ENCODE measurements at places on chromosomes 13 and 19.

- DNase-seq, result no peak
Measured at GRCh38 chr13:99265821-99266426, 7.7 kb upstream of the GPR18 start.

DNA sequence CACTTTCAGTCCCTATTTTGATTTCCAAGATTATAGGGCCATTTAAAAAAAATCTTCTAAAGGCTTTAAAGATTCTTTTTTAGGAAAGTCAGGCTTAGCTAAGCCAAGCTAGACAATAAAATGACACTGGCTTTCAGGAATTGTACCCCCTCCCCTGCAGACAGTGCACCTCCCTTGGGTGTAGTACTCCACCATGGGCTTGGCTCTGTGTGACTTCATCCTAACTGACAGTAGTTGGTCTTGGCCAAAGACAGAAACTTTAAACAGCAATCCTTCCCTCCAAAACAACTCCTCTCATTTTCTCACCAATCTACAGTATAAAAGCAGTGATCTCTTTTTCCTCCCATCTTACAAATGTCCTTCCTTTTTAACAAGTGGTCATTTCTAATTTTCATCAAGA is 283.0 kb downstream of the DNAJC15 start:
- no peak for DNase-seq

- peak; percentile 27 for DNase-seq
Measured at GRCh38 chr19:919199-920050, 2.3 kb downstream of the KISS1R start.

DNA sequence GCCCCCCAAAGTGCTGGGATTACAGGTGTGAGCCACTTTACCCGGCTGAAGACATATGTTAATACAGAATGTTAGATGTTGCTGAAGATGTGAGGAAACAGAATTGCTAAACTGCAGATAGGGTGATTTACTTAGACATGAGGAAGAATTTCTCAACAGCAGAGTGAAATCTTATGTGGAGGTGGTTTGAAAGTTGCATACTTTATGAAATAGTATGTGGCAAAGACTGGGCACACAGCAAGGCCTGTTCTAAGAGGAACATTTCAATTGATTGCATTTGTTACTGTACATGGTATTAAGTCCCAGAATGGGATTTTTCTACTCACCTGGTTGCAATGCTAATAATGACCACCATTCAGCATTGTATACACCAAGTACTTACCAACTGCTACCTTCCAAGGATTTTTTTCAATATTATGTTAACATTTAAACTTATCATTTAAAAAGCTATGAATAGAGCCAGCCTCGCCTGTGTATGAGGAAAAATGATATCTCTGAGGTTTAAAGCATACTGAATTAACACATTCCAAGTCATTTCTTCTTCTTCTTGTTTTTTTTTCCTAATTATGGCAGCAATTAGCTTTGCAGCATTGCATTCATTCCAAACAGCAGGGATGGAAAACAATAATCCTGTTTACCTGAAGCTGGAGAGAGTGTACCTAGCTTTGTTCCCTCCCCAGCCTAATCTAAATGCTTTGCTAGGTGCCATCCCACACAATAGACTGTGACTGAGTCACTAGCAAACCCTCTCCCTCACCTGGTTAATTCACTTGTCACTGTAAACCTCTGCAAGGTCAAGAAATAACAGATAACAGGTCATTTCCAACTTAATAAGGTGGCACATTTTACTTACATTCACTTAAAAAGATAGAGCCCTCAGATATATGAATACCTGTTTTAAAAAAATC is 19.4 kb upstream of the KLF5 start:
- DNase-seq, result no peak

DNA sequence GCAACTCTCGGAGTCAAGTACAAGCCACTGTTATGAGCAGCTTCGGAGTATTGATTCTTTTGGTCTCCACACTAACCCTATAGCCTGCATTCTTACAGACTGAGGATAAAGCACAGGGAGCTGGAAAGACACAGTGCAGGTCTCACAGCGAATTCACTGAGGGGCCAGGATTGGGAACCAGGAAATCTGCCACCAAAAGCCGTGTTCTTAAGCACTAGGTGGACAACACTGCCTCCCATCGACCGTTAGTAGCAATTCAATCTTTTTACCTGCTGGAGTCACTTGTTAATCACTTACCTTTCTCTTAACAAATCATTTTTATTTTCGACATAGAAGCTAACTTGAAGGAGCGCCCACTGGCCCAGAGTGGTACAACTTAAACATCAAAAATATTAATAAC is 6.3 kb downstream of the PMIS2 start:
- DNase-seq, result peak; percentile 28

GRCh38 chr19:17005000-17005399 is 21.6 kb downstream of the CPAMD8 start:
- no peak for DNase-seq

GRCh38 chr19:8505680-8506401 is 3.4 kb upstream of the PRAM1 start:
- peak; percentile 77 for DNase-seq

DNA sequence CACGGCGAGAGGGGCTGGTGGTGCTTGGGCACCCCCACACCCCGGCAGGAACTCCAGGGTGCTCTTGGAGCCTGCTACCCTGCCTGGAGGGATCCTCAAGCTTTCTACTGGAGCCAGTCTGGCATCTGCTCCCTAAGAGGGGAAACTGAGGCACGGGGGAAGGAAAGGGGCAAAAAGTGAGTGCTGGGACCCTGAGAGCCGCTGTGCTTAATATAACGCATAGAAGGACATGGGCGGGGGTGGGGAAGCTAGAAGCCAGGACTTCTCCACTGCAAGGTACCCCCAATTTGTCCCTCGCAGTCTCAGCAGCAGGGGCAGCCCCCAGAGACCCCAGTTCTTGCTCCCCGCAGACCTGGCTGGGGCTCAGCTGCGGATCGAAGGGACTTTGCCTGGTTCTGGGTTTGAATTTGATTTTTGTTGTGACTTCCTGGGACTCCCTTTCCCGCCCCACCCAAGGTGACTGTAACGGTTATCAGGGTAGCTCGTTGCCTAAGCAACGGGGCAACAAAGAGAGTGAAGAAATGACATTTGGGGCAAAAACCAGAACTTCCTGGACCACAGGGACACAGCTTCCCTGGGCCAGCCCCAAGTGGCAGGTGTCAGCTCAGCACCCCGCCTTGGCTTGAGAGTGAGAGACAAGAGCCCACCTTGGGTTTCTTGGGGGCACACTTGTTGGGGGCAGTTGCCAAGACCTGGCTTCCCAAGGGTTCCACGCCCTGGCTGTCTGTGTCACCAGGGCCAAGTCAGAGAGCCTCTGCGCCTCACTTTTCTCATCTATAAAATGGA is 638 bp downstream of the ADGRE5 start:
- peak; percentile 73 for DNase-seq

DNA sequence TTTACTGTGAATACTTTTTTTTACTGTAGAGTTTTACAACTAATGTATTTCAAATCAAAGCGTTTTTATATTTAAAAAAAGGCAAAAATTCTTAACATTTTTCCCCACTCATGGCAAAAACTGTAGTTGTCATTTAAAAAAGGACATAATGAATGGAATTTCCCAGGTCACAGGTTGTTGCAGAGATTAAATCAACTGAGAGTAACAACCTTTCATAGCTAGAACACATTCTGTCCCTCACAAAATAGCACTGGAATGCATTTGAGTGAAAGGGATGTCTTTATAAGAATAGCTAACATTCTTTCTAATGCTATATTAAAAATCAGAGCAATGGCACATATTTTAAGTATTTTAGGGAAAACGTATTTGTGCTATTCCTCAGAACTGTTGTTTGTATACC is 1393.3 kb upstream of the ATXN8OS start:
- DNase-seq, result no peak

GRCh38 chr13:94799299-94799698 is 87.0 kb upstream of the SOX21 start:
- DNase-seq, result no peak

DNA sequence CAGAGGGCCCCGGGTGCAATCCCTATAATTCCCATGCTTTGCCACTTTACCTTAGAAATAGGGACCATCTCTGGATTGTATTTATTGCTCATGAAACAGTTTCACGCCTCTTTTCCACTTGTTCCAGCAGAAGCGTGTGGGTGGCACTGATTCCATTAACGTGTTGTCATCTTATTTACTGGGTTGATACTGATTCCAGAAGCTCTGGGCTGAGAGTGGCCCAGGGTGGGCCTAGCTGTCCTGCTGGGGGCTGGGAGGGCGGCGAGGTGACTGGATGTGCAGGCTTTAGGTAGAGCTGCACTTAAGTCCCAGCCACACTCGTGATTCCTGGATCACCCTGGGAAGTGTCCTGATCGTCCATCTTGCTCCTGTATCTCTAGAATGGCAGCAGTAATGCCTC is 155.0 kb downstream of the TEX29 start:
- DNase-seq, result no peak

- DNase-seq, result peak; percentile 29
Measured at GRCh38 chr19:38317104-38317612, 1.4 kb upstream of the YIF1B start.

GRCh38 chr19:33280351-33280921 is 21.9 kb downstream of the CEBPA start:
- peak; percentile 59 for DNase-seq

DNA sequence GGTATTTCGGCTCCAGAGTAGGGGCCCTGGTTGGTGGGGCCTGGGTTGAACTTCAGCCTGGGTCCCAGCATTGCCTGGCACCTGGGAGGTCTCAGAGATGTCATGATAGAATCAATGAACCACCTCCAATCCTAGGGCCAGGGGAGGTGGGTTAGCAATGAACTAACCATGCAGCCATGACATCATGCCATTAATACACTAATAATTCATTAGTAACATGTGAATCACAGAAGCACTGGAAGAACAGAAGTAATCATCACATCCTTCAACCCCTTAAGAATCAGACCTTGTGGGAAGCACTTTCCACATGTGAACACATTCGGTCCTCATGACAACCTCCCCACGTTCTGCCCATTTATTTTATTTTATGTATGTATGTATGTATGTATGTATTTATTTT is 6.9 kb downstream of the NOSIP start:
- no peak for DNase-seq

- DNase-seq, result no peak
Measured at GRCh38 chr19:33497778-33498175, 23.8 kb downstream of the PEPD start.

GRCh38 chr19:703651-704446 is 4.9 kb upstream of the PALM start:
- DNase-seq, result peak; percentile 58

GRCh38 chr13:90547272-90547790 is 800.2 kb upstream of the MIR17HG start:
- no peak for DNase-seq

GRCh38 chr13:92649140-92649813 is 577.3 kb upstream of the GPC6 start:
- DNase-seq, result no peak

- no peak for DNase-seq
Measured at GRCh38 chr13:92418818-92419412, 807.7 kb upstream of the GPC6 start.

GRCh38 chr19:17658666-17659065 is 29.5 kb downstream of the UNC13A start:
- no peak for DNase-seq

GRCh38 chr13:51818781-51819511 is 15.0 kb upstream of the DHRS12 start:
- peak; percentile 79 for DNase-seq

DNA sequence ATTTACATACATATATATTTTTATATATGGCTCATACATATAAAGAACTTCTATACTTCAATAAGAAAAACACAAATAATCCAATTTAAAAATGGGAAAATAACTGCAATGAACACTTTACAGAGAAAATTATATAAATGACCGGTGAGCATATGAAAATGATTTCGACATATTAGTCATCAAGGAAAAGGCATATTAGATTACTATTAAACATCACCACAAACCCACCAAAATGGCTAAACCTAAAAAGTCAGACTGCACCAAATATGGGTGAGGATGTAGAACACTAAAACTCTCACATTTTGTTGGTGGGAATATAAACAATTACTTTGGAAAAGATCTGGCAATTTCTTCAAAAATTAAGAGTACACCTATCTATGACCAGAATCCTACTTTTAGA is 316.2 kb downstream of the ENOX1 start:
- no peak for DNase-seq

DNA sequence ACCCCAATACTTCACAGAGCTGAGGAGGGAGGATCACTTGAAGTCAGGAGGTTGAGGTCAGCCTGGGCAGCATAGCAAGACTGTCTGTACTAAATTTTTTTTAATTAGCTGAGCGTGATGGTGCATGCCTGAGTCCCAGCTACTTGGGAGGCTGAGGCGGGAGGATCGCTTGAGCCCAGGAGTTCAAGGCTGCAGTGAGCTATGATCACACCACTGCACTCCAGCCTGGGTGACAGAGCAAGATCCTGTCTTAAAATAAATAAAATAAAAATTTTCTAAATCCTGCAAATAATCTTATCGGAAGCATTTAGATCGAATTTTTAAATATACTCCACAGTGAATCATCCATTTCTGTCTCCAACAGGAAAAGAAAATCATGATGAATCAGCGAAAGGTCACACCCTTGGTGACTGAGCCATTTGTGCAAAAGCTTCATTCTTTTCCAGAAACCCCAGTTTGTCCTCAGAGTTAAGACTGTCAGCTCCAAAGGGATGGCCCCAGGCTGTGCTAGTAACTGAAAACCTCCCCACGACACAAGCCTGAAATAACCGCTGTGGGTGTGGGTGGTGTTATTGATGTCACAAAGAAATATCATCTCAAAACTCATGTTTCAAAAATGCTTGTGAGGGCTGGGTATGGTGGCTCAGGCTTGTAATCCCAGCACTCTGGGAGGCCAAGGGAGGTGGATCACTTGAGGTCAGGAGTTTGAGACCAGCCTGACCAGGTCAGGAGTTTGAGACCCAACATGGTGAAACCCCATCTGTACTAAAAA is 167.6 kb downstream of the PTPRS start:
- no peak for DNase-seq

DNA sequence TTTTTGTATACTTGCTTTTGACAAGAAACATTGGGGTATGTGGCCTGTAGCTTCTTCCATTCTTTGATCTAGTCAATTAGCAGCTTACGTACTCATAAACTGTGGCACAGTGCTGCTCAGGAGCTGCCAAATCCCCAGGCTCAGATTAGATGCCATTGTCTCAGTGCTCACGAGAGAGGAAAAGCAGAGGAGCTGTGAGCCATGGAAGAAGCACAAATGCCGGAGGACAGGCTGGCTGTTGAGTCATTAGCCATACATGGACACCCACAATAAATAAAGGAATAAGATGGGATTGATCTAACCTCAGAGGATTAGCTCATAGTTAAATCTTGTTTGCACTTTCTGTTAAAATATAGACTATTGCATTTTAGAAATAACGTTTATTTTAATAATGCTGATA is 121.7 kb downstream of the POSTN start:
- DNase-seq, result no peak

GRCh38 chr13:100357764-100358163 is 230.8 kb downstream of the GGACT start:
- no peak for DNase-seq

DNA sequence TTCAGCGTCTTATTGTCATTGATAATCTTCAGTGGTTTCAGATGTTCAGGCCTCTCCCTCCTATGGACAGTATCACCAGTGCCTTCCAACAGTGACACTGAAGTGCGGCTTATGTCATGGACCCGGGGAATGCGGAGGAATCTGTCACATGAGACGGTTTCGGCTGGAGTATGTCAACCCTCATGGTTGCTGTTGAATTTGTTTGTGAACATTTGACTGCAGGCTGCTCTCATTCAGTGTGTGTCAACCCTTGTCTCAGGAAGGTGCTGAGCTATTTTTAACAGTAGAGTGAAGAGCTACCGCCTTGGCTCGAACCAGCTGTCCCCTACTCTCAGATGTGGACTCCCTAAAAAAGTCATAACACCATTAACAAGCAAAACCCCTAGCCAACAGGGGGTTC is 138.8 kb upstream of the RNF113B start:
- DNase-seq, result no peak

GRCh38 chr19:38849860-38850435 is at the start of gene HNRNPL:
HNRNPL (minus strand) TSS chr19:38849986; CDS start chr19:38849966, 20 bp downstream.
- peak; percentile 99 for DNase-seq

Data from stimulated activated CD4-positive, alpha-beta T cell treated with anti-CD3 and anti-CD28 coated beads, Interleukin-4, amount 100 ng/mL, for 24 hours (primary cell).